EH (cell line): ENCODE measurements at places on chromosomes 6 and 20.

GRCh38 chr6:56803594-56803993 is 151.3 kb upstream of the BEND6 start:
- peak; percentile 90 for DNase-seq

GRCh38 chr6:118260833-118261232 is 287.3 kb upstream of the PLN start:
- DNase-seq, result no peak

- DNase-seq, result peak; percentile 68
Observed at GRCh38 chr6:130513770-130514169, 148.0 kb downstream of the TMEM200A start.

- DNase-seq, result peak; percentile 19
Observed at GRCh38 chr6:28446818-28447511, 3.7 kb upstream of the ZSCAN23 start.

- no peak for DNase-seq
Observed at GRCh38 chr6:150902142-150902776, 36.8 kb downstream of the MTHFD1L start.
